Memory B cell (primary cell): ENCODE measurements at places on chromosomes 1 and 21.

DNA sequence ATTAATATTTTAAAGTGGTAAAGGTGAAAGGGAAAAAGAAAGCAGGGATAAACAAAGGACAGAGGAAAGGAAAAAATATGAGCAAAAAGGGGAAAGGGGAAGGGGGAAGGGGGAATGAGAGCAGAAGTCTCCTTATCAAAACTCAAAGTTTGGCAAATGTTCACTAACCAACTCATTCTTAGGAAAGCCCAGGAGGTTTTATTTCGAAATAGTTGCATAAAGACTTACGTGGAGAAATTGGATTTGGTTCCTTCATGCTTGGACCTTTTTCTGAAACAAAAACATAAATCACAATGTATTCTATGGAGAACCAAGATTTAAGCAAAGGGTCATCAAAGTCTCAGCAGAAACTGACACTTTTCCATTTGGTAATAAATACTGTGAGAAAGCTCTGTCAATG, 188.1 kb downstream of the TGFBR3 start:
- no peak for DNase-seq

GRCh38 chr1:224730965-224731364, 114.8 kb downstream of the CNIH3 start:
- no peak for DNase-seq

DNA sequence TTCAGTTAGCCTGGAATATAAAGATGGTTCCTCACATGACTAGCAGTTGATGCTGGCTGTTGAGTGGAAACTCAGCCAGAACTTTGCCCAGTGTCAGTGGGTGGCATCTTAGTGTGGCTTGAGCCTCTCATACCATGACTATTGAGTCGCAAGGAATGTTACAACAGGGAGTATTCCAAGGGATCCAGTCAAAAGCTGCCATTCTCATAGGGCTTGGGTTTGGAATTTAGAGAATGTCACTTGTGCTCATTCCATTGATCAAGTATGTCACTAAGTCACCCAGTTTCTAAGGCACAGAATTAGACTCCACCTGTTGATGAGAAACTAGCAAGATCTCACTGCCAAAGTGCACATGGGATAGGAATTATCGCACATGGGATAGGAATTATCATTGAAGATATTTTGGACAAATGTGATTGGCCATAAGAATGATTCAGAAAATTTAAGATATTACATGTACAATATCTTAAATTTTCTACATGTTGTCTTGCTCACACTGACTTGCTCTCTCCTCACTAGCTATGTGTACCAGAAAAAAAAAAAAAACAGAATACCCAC, 1290.7 kb upstream of the ADGRL2 start:
- no peak for DNase-seq

GRCh38 chr1:182446033-182446669, 3.8 kb upstream of the RGSL1 start:
- DNase-seq, result peak; percentile 25

DNA sequence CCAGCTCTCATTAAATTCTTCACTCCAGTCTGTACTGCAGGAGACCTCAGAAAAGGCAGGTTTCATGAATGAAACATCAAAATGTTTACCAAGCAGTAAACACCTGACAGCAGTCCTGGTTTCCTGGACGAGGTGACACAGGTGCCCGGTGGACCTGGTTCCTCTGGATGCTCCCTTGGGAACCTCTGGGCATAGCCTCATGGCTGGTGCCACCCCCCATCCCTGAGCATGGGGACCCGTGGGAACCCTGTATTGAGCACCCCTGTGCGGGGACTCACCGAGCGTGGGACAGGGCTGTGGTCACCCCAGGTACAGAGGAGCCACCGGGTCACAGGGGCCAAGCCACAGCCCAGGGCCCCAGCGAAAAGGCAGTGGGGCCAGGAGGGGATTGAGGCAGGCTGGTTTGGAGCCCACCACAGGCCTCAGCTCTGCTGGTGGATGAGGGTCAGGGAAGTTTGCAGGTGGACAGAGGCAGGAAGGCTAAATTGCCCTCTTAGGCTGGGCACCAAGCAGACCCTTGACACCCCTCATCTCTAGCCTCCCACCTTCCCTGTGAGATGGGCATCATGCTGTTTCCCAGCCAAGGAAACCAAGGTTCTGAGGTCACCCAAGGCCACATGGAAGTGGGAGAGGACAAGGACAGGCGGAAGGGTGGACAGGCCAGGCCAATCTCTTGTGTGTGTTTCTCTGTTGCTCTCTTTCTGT, 158.4 kb downstream of the PTPRU start:
- no peak for DNase-seq

GRCh38 chr1:184022668-184023067, 14.9 kb downstream of the COLGALT2 start:
- no peak for DNase-seq

DNA sequence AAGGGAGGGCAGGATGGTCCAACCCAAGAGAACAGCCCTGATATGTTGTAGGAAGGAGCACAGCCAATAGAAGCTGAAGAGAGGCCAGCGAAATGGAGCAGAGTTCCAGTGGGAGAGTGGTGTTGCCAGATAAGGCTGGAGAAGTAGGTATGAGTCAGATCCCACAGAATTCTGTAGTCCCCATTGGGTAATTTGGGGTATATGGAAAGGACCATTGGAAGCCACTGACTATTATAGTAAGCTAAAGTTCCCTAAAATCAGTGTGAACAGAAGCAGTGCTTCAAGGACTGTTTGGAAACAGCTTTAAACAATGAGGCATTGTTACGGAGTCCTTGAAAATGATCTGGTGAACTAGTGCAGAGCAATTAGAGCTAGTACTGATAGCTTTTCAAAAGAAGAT, 63.0 kb downstream of the DISP1 start:
- DNase-seq, result no peak

- DNase-seq, result no peak
Observed at GRCh38 chr1:21655259-21655658, 13.9 kb downstream of the RAP1GAP start.

DNA sequence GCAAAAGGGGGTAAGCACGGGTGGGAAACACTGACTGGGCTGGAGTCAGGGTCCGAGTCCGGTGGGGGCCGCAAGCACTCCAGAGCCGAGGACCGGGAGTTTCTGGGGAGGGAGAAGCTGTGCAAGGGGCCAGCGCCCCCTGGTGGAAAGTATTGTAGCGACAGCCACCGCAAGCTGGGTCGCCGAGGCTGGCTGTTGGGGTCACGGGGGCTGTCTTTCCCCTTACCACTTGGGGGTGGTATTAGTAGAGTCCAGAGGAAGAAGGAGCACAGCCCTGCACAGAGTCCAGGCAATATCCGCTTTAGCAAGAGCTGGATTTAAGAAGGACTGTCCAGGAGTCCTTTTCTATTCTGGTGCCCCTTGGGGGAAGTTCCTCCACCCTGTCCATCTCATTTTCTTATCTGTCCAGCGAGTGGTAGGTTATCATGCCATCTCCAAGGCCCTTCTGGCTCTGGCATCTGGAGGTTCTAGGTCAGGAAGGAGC, 17.9 kb upstream of the ETV3 start:
- peak; percentile 80 for DNase-seq

- DNase-seq, result no peak
Observed at GRCh38 chr21:38133240-38133639, 123.6 kb upstream of the KCNJ15 start.

DNA sequence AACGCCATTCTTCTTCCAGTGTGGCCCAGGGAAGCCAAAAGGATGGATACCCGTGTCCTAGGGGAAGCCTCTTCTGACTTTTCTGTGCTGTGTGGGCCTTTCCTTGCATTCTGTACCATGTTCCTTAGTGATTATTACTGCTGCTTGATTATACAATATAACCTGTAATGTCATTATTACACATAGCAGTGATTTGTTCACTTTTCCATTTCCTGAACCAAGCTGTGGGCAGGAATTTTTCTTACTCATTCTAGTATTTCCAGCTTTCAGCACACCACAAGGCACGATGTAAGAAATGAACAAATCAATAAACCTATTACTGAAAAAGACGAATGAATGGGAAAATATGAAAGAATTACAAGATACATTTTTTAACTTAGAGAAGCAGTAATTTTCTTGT, 8.4 kb upstream of the USP33 start:
- no peak for DNase-seq

DNA sequence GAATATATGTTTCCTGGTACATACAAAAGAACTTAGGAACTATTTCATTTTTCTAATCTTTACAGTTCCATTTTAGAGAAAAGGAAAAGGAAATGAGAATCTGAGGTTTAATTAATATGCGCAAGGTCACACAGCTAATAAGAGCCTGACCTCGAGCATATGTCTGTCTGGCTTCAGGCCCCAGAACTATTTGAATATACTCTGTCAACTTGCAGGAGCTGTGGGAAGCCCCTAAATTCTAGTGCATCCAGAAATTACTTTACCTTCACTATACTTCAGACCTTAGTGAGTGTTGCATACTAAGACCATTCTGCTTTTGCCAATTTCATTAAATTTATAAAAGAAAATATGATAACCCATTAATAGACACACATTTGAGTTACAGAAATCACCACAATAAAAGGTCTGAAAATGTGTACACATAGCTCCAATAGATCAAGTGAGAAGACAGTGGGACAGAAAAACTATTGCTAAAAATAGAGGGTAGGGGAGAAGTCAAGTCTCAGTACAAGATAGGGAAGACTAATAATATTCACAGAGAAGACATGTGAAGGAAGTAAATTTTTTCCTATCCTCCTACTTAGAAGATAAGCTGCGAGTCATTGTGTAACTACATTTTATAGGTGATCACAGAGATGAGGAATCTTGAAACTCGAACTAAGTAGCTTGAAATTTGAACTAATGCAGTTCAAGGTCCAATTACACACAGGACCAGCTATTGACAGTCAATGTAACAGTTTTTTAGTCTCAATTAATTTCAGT, 3.8 kb downstream of the RGS13 start:
- DNase-seq, result no peak

- no peak for DNase-seq
Observed at GRCh38 chr1:240415532-240415931, 196.4 kb downstream of the GREM2 start.

- no peak for DNase-seq
Observed at GRCh38 chr1:233316473-233316872, 11.1 kb upstream of the MAP3K21 start.

- DNase-seq, result peak; percentile 31
Observed at GRCh38 chr1:212457740-212458338, 25.1 kb downstream of the NENF start.

DNA sequence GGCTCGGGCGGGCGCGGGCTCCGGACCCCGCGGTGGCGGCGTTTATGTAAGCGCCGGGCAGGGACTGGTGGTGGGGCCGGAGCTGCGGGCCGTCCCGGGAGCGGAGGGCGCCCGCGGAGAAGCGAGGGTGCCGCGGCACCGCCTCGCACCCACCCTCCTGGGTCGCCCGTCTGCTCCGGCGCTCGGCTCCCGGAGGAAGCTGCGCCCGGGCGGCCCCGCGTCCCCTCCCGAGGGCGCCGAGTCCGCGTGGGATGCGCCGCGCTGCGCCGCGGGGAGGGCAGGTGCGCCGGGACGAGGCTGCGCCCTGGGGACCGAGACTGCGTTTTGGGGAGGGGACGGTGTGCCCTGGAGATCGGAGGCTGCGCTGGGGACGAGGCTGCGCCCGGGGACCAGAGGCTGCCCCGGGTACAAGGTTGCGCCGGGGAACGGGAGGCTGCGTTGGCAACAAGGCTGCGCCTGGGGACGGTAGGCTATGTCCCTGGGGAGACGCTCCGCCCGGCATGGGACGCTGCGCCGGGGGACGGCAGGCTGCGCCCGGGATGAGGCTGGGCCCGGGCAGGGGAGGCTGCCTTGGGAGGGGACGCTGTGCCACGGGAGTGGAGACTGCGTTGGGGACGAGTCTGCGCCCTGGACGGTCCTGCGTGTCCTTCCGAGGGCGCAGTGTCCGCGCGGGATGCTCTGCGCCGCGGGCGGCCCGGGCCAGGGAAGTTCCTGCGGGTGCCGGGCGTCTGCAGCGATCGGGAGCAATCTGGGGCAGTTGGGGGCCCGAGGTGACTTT, 627 bp downstream of the ADARB1 start:
- DNase-seq, result peak; percentile 14

GRCh38 chr1:58815069-58815685, 31.3 kb upstream of the JUN start:
- DNase-seq, result peak; percentile 26

DNA sequence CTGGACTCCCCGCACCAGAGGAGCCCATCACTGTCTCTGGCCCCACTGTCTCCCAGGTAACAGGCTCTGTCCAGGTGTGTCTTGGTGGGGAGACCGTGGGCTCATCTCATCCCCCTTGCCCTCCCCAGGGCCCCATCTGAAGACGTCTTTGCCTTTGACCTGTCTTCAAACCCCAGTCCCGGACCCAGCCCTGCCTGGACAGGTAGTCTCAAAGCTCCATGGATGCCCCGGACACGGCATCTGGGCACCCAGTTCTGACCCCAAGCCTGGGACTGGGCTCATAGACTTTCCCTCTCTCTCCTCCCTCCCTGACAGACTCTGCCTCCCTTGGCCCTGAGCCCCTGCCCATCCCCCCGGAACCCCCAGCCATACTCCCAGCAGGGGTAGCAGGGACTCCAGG, 6.3 kb upstream of the CATSPER4 start:
- DNase-seq, result no peak

DNA sequence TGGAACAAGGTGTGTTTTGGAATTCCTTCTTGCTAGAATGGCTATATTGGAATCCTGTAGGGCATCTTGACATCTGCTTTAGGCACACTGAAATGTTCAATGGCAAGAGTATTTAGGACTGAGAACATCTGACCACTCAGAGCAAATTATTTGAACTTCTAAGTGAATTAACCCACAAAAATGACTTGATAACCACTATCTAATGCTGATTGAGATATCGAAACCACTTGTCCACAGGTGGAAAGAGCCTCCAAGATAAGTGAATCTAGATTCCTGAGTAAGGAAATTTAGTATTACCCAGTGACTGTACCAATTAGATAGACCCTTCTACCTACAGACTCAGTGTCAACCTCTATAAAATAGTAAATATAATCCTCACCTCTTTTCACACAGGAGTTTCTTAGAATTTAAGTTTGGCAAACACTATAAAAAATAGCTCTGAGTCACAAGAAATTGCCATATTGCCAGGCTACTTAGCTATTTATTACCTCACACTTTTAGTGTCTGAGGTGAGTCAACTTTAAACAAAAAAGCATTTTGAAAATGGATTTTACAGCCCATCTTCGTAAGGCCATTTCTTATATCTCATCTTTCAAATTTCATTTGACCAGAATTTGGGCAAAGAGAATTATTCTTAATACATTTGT, 421.8 kb downstream of the PTBP2 start:
- no peak for DNase-seq

GRCh38 chr1:86233403-86233802, 76.8 kb upstream of the COL24A1 start:
- DNase-seq, result no peak

- DNase-seq, result no peak
Observed at GRCh38 chr1:117794073-117794472, 135.3 kb downstream of the GDAP2 start.

DNA sequence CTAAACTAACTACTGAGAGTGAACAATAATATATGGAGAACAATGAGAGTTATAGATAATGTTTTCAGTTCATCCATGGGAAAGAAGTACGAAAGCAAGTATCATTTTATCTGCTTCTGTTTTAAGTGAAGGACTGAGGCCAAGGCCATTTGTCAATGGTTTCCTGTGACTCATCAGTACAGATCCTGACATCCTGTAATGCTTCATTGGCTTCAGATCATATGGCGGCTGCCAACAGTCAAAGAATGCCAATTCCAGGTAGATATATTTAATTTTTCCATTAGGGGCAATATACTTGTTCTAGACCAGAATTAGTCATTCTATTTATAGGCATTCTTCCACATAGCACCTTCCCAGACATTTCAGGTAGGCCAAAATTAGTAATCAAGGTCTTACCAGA, 97.3 kb downstream of the USH2A start:
- DNase-seq, result no peak
